ENCODE measurements at places on chromosomes 2 and 18.

- no peak for DNase-seq
Measured at GRCh38 chr2:241088376-241088775, 13.7 kb downstream of the MTERF4 start.

GRCh38 chr2:180690611-180691010, 289.8 kb upstream of the UBE2E3 start:
- no peak for DNase-seq

- DNase-seq = no peak
Measured at GRCh38 chr2:25276569-25277465, 64.9 kb downstream of the DNMT3A start.

DNA sequence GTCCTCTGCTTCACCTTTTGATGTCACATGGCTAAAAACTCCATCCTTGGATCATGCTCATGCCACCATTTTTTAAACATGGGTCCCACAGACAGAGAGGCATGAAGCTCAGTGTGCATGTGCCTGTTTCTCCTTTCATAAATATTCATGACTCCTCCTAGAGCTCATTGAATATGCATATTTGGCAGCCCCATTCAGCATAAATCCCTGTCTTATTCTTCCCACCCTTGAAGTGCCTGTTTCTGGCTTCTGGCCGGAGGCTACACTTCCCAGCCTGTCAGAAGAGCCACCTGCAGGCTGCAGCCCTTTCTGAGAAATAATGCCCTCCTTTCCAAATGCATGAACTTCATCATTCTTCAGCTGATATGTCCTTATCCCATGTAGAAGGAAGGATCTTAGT, 109.7 kb downstream of the LDLRAD4 start:
- no peak for DNase-seq

DNA sequence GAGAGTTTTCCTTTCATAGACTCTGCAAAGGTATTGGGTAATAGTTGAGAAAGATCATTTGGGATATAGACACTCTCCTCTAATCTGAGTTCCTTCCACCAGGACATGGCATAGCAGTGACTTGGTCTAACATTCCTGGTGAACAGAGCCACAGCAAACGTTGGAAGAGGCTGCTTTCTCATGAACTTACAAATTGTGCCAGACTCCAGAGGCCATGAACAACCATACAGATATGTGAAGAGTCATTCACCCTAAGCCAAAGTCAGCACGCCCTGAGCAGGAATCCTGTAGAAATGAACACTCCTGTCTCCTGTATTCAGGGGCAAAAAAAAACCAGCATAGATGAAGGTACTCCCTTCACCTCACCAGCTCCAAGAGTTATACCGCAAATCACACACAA, 152.8 kb downstream of the TMEM18 start:
- DNase-seq = no peak

DNA sequence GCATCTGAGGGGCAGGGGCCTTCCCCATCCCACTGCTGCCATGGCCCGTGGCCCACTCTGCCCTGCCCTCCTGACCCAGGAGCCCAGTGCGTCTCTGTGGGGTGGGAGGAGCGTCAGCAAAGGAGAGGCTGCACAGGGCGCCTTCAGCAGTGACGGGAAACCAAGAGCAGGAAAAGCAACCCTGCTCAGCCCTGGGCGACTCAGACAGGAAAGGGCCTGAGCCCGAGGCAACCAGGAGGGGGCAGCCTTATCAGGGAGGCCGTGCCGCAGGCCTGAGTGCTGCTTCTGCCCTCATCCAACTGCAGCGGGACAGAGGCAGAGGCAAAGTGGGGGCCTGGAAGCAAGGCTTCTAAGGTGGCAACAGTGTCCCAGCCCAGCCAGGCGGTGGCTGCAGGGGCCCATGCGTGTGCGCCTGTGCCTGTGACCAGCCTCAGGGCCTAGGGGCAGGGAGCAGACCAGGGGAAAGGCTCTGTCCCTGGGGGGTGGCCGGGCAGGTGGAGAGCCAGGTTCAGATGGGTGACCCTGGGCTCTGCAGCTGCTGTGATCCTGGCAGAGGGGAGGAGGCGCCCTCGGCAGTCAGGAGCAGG, 23.3 kb upstream of the ALPI start:
- no peak for DNase-seq

GRCh38 chr2:5377323-5377722, 314.9 kb upstream of the SOX11 start:
- no peak for DNase-seq

DNA sequence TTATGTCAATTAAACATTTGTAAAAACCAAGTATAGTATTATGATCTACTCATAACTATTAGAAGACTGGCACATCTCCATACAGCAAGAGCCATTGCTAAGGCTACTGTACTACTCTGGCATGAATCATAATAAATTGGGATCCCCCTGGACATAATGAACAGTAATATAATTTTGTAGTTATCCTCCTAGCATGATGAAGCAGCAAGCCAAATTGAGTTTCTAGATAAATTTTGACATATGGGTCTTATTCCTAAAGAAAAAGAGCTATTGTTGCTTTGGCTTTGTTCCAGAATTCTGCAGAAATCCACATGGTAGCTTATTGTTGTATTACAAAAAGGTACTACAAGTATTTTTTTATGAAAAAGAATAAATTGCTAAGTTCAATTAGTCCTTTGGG, 204.3 kb downstream of the CAMKMT start:
- no peak for DNase-seq

- peak; percentile 52 for DNase-seq
Measured at GRCh38 chr2:33134086-33134771, 187.5 kb downstream of the LTBP1 start.

DNA sequence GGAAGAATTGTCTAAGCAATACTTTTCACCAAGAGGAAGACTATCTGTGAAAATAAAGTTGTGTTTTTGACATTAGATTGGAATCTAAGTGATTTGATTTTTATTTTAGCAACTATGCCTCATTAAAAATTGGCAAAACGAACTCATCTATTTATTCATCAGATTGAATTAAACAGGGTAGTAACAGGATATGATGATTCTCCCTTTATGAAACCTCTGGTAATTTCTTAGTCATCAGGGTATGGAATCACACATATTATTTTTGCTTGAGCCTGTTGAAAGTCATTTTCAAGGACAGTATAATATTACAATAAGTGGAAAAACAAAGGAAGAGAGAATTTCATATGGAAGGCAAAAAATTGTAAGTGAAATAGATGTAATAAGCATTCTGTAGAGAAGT, 22.0 kb downstream of the ZNF804A start:
- DNase-seq = no peak

DNA sequence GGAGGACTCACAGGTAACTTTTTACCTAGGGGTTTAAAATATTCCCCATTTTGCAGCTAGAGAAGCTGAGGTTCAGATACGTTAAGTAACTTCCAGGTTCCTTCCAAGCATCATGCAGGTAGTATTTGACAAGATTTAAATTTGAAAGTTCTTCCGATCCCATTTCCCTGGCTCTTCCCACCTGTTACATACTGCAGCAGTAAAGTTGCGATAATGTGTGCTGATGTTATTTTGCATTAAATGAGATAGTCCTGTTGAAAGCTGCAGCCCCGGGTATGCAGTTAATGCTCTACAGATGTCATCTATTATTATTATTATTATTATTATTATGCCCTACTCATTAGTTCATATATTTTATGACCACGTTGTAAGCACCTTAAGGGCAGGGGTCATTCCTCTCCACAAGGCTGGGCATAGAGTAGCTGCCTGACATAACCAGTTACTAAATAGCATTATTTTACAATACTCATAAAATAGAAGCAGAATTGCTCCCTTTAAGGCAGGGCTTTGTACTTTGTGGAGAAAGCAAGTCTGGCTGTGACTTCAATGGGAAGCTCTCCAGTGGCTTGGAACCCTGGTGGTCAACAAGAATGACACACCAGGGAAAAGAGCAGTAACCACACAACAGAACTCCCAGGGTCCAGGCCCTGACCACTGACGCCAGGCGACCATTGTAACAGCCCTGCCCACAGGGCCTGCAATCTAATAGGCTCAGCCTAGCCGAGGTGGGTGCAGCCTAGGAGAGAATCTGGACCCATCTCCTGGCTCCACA, 112.0 kb upstream of the STPG4 start:
- DNase-seq = no peak

GRCh38 chr18:8626414-8627106, 17.3 kb downstream of the RAB12 start:
- no peak for DNase-seq

DNA sequence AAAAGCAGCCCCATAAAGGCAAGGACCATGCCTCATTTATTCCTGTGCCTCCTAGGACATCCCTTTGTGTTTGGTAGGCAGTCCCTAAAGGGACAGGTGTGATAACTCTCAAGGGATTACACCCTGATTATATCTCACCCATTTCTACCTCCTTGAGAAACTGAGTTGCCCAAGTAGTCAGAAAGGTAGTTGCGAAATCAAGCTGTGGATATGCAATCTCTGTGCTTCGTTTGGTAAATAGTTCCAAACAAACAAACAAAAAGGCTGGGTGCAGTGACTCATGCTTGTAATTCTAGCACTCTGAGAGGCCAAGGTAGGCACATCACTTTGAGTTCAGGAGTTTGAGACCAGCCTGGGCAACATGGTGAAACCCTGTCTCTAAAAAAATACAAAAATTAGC, 100.2 kb upstream of the ARL5A start:
- DNase-seq = no peak

DNA sequence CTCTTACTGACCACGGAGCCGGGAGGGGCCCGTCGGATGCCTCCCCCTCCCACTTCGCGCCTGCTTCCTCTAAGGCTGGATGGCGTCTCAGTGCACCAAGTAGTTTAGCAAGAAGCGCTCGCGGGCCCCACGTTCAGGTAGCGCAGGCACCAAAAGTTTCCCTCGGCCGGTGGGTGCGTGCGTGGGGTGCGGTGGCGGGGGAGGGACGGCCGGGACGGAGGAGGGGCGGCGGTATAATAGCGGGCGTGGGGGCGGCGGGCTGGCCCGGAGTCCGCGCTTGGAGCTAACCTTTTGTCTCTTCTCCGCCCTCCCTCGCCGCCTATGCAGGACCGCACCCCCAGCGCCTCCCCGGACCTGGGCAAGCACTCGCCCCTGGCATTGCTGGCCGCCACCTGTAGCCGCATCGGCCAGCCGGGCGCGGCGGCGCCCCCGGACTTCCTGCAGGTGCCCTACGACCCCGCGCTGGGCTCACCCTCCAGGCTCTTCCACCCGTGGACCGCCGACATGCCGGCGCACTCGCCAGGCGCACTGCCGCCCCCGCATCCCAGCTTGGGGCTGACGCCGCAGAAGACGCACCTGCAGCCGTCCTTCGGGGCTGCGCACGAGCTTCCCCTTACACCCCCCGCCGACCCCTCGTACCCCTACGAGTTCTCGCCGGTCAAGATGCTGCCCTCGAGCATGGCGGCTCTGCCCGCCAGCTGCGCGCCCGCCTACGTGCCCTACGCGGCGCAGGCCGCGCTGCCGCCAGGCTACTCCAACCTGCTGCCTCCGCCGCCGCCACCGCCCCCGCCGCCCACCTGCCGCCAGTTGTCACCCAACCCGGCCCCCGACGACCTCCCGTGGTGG, 1.0 kb downstream of the SP5 start:
- no peak for DNase-seq

- DNase-seq = no peak
Measured at GRCh38 chr2:69546646-69547045, 96.9 kb downstream of the AAK1 start.

- no peak for DNase-seq
Measured at GRCh38 chr18:58980991-58981390, 116.3 kb downstream of the ZNF532 start.

- DNase-seq = no peak
Measured at GRCh38 chr2:40914666-40915065, 462.8 kb upstream of the SLC8A1 start.

DNA sequence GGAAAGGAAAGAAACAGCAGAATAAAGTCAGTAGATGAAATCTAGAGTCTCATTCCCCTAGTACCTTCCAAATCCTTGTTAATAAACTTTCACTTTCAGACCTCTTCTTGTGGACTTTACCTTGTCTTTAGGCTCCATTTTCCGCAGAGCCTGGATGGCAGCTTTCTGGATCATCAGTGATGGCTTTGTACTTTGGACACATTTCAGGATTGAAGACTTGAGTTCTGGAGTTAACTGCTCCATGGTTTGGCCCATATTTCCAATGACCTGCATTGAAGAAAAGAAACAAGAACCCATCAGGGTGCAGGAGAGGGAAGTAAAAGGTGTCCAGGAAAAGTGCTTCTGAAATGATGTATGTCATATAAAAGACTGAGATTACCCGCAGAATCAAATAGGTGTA, 14.4 kb downstream of the APOB start:
- DNase-seq = no peak

DNA sequence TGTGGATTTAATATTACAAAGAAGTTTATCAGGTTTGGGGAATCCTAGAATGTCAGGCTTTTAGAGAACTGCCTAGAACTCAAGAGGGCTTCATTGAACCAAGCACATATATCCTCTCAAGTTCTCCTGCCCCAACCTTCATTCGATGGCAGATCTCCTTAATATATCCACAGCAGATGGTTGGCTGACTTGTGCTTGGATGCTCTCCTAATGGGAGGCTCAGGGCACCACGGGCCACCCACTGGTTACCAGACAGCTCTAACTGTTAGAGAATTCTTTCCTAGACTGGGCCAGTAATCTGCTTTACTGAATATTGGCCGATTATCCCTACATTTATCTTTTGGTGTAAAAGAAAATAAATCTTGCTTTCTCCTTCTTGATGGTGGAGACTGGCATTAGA, 87.2 kb upstream of the ATP8B1 start:
- DNase-seq = no peak

DNA sequence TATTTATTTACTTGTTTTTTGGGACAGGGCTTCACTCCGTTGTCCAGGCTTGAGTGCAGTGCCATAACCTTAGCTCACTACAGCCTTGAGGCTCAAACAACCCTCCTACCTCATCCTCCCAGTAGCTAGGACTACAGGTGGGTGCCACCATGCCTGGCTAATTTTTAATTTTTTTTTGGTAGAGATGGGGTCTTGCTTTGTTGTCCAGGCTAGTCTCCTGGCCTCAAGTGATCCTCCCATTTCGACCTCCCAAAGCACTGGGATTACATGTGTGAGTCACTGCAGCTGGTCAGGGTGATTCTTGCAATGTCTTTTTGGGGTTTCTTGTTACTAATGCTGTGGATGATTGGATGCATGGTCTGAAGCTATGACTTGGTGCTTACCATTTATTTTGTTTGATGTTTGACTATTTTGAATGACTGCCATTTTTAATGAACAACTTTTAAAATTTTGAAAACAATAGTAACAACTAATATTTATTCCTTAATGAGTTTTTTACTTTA, 6.5 kb downstream of the CERS6 start:
- DNase-seq = no peak

GRCh38 chr2:24877646-24878045, 42.4 kb downstream of the ADCY3 start:
- no peak for DNase-seq

- peak; percentile 97 for DNase-seq
Measured at GRCh38 chr2:170680172-170680941, 34.8 kb upstream of the SP5 start.

GRCh38 chr2:60163691-60164090, 389.8 kb downstream of the BCL11A start:
- no peak for DNase-seq

GRCh38 chr18:23941791-23942190, 72.8 kb upstream of the TTC39C start:
- DNase-seq = no peak

- DNase-seq = no peak
Measured at GRCh38 chr2:152644189-152644873, 72.9 kb downstream of the PRPF40A start.
